ENCODE measurements at places on chromosomes 4 and X.

- no peak for DNase-seq
Observed at GRCh38 chr4:149751174-149751573, 64.5 kb downstream of the IQCM start.

- DNase-seq = no peak
Observed at GRCh38 chr4:120062663-120063195, 3.9 kb downstream of the MAD2L1 start.

DNA sequence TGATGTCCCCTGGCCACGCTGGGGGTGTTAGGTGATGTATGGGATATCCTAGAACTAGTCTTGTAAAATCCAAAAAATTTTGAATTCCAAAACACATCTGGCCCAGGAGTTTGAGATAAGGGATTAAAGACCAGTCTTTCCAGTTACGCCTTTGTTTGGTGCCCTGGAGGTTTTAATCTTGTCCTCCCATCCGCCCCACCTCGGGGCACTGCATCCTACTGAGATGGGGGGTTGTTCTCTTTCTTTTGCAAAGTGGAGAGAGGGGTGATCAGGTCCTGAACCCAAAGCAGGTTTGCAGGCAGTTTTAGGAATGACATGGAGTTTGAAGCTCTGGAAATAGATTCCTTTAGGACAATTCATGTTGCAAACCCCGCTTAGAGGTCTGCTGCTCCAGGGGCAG lies 1.8 kb downstream of the SUV39H1 start:
- DNase-seq = no peak

- DNase-seq = no peak
Observed at GRCh38 chrX:21657318-21658151, 595 bp downstream of the KLHL34 start.

DNA sequence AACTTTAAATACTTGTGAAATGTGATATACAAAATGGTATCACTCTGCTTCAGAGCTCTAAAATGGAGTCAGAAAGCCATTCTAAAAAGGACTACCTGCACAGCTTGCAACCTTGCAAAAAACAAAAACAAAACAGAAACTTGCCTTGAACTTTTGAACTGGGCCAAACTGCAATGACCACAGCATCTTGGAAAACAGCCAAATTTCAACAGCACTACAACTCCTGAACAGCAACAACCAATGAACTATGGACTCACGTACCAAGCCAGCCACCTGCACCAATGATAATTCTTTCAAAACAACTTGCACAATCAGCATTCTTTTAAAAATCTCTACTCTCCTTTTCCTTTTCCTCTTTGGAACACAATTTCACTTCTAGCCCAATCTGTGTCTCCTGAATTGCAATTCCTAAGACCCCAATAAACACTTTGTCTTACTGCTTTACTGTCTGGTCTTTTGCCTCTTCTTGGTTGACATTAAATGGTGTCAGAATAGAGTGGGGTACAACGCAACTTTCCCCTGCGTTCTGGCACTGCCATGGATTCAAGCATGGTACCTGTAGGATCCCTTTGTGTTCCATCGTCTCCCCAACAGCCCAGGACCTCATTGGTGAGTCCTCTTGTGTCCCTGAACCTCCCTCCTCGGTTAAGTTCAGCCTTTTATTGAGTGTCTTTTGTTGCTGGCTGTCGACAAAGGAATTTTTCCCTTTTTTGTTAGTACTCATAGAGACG lies 35.7 kb upstream of the FMR1 start:
- no peak for DNase-seq

GRCh38 chr4:47669946-47670345 lies 167.9 kb downstream of the CORIN start:
- peak; percentile 18 for DNase-seq

DNA sequence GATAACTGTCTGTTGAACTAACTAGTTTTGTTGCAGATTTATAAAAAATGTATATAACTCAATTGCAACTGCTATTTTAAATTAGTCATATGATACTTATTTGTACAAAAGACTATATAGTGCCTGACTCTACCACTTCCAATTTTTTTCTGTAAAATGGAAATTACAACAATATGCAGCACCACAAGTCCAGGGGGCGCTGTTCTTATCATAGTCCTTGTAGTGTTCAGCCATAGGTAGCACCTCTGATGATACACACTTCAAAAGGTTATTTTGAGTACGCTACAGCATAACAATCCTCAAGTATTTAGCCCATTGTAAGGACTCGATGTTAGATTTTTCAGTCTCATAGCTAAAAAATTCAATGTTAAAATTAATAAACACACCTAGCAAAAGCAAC lies 174.9 kb downstream of the CORIN start:
- DNase-seq = no peak

Measured in fibroblast of the aortic adventitia (primary cell).